ENCODE measurements at places on chromosomes 1 and 21.

- no peak for DNase-seq
These were observed 246.3 kb upstream of the RAB4A start for GRCh38 chr1:229024528-229025130.

DNA sequence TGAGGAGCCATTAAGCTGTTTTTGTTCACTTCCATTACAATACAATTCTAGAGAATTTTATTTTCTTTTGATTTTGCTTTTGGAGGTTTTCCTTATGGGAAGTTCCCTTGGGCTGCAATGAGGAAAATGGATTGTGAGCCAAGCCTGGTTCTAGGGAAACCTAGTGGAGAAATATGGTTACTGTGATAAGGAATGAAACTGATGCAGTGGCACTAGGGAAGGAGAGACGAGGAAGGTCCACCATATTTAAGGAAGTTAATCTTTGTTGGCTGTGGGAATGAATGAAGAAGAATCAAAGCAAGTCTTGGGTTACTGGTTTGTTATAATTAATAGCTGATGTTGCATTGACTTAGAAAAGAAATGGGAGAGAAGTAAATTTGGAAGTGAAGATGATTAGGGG, 28.4 kb downstream of the CHML start:
- DNase-seq, result no peak

- no peak for DNase-seq
These were observed 4.7 kb downstream of the CELSR2 start for GRCh38 chr1:109253803-109254620.

DNA sequence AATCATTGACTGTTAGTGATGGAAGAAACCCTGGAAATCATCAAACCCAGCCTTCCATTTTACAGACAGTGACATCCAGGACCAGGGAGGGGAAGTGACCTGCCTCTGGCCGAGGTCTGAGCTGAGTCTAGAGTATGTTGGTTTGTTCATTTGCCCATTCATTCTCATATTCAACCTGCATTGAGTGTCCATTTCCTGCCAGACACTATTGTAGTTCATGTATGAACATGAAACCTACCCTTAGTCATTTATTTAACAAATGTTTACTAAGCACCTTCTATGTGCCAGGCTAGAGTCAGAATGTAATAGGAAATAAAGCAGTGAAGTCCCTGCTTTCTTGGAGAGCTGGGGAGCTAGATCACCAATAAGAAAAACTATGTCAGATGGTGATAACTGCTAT, 51.3 kb downstream of the KCND3 start:
- no peak for DNase-seq
